Epithelial cell of umbilical artery (primary cell): ENCODE measurements at places on chromosomes 5 and 9. TPM values are rescaled to one million over a fixed set of nuclear protein-coding genes. Genes with fewer than 3 reads are reported as not detected.

ADCY2 gene
- total RNA-seq = not detected in 2 replicates

GPR151 gene
- not detected in 2 replicates for total RNA-seq

PRLR gene
- total RNA-seq = not detected in 2 replicates

CER1 gene
- total RNA-seq = not detected in 2 replicates

ZDHHC11B gene
- not detected in 2 replicates for total RNA-seq

NHP2 gene
- 294 and 312 TPM in 2 replicates for total RNA-seq

PCDHA11 gene
- under 0.01 TPM in 1 of 2 replicates, not detected in the other for total RNA-seq

KIF24 gene
- 1.6 and 2.6 TPM in 2 replicates for total RNA-seq

PTGS1 gene
- under 0.01 and 0.91 TPM in 2 replicates for total RNA-seq

MYORG gene
- 0.65 and 2.3 TPM in 2 replicates for total RNA-seq

ADAMTS13 gene
- total RNA-seq = 0.65 and 1.1 TPM in 2 replicates

TAF1L gene
- total RNA-seq = under 0.01 TPM in 1 of 2 replicates, not detected in the other

C9orf153 gene
- total RNA-seq = under 0.01 TPM in 1 of 2 replicates, not detected in the other

HAUS6 gene
- total RNA-seq = 18.8 and 22.0 TPM in 2 replicates

DND1 gene
- total RNA-seq = 0.15 TPM in 1 of 2 replicates, not detected in the other

SLC36A2 gene
- not detected in 2 replicates for total RNA-seq

SLC4A9 gene
- total RNA-seq = not detected in 2 replicates

ZNF454 gene
- 0.61 and 0.97 TPM in 2 replicates for total RNA-seq

ABO gene
- total RNA-seq = not detected in 2 replicates

SLC34A3 gene
- total RNA-seq = not detected in 2 replicates

LMAN2 gene
- 441 and 442 TPM in 2 replicates for total RNA-seq

NEURL1B gene
- total RNA-seq = 0.15 and 0.32 TPM in 2 replicates

AQP7 gene
- not detected in 2 replicates for total RNA-seq

EFNA5 gene
- 15.0 and 25.7 TPM in 2 replicates for total RNA-seq
